ENCODE measurements at places on chromosomes 7 and 10.

- DNase-seq: no peak
Observed at GRCh38 chr7:144038887-144039286, 9.9 kb upstream of the OR2A5 start.

DNA sequence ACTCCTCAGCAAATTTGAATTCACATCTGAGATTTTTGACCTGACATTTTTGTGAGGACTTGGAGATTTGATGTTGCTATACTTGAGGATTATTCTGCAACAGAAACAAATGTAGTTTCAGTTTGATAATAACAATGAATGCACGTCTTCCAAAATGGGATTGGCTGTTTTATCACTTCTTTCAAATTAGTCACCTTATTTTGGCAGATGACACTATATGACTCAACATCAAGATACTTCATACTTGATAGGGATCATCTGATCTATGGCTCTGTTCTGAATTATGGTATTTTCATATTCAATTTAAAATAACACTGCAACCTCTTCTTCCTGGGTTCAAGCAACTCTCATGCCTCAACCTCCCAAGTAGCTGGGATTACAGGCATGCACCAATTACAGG is 24.2 kb downstream of the ARL5B start:
- no peak for DNase-seq

DNA sequence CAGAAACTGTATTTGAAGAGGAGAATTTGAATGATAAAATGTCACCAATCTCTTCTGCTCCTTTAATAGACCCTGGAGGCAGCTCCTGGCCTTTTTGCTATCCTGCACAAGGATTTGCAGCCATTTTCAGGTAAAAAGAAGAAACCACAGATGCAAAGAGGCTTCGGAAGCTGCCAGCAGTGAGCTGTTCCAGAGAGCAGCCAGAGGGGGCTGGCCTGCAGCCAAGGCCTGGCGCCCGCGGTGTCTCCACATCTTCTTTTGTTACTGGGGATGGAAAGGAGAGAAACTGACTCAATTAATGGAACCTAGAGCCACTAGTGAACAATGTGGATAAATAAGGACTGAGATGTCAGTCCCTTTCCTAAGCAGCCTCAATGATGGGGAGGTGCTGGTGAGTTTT is 23.9 kb upstream of the GPR26 start:
- no peak for DNase-seq

DNA sequence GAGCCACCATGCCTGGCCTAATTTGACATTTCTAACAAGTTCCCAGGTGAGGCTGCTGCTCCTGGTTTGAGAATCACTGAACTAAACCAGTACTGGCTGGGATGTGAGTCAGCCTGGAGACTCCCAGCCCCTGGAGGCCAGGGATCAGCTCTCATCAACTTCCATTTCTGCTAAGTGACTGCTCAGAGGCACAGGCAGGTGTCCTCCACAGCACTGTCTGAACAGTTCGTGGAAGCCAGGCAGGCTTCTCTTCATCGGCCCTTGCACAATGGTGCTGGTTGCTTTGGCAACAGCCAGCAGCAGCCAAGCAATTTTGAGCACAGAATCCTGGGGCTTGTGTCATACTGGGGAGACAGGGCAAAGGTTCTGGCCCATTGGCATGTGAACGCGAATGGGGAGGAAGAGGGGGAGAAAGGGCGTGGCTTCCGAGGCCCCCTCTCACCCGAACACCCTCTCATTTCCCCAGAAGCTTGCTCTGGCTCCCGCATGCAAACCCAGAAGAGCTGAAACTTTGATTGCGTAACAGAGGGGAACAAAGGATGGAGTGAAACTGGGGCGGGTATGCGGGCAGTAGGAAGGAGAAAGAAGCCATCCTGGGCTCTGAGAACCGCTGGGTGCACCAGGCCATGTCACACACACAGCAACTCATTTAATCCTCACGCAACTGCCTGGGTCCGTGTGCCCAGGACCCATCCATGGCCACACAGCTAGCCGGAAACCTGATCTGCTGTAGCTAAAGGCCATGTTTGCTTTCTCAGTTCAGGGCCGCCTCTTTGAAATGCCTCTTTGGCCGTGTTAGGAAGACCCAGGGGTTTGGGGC is 9.0 kb upstream of the POR start:
- DNase-seq: no peak

GRCh38 chr7:129401228-129401966 is 32.8 kb upstream of the STRIP2 start:
- no peak for DNase-seq

DNA sequence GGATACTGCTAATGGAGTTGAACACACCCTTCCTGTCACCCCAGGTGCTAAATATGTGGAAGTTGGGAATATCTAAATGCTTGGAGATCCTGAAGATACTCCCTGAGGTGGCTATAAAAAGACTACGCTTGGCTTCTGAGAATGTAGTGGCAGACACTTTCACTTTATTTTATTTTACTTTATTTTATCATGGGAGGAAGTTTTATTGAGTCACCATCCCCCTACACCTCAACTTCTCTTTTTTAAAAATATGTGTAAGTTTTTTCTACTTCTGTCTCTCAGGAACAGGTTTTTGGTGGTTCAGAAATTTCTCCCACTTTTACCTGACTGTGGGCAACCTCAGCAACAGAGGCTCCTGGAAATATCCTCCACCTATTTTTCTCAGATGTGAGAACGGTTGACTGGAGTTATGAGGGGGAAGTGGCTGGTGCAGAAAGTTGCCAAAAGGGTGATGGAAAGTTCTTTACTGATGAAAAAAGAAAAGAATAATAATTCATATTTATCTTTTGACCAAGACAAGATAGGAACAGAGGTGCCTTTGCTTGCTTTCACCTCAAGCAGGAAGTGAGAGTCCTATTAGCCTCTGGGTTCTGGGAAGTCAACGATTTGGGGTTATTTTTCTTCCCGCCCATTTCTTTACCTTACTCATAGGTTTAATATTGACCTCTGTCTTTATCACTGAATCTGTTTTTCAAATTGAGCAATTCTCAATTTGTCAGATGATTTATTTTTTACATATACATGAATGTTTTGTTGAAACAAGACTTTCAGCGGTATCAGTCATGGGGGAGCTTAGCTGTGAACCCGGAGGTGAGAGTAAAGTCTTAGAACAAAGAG is 103.6 kb downstream of the AHR start:
- peak; percentile 35 for DNase-seq

DNA sequence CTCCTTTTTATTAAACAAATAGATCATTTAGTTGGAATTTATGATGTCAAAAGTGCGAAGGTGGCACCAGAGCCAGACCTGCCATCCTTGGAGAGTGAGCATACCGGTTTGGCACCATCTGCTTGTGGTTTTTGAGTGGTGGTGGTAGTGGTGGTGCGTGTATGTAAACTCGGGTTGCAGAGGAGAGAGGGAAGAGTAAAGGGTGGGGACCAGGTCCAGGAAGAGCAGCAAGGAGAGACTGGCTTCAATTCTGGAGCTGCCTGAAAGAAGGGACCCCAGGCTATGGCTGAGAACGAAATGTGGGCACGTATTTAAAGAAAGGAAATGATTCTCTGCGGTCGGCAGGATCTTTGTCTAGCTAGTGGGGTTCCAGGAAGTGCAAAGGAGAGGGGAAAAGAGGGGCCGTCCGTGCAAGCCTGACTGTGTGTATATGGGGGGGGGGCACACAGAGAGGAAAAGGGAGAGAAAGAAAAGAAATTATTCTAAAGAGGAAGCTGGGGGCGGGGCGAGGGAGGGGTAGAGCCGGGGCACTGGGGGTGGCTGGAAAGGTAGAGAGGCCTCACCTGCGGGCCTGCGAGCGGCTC is 448 bp upstream of the GOLGA7B start:
- DNase-seq: no peak

DNA sequence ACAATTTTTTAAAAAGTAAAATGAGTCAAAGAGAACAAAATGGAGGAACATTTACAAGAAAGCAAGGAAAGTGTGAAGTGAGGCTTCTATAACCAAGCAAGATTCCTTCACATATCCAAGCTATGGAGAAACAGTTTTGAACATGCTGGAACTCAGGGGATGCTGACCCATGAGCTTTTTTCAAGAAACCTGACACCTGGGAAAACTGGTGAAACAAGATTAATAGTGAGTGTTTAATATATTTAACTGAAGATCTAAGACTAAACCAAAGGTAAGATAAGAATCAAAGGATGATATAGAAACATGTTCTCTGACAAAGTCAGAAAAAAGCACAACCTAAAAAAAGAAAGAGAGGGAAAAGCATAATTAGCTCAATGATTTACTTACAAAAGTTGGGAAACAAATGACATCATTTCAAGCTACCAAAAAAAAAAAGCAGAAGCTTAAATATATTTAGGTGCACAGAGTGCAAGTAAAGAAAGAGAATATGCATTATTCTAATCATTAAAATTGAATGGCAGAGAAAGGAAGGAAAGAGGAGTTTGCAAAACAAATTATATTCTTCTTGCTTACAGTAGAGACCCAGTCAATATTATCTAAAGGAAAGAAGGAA is 24.9 kb downstream of the C7orf25 start:
- DNase-seq: no peak

DNA sequence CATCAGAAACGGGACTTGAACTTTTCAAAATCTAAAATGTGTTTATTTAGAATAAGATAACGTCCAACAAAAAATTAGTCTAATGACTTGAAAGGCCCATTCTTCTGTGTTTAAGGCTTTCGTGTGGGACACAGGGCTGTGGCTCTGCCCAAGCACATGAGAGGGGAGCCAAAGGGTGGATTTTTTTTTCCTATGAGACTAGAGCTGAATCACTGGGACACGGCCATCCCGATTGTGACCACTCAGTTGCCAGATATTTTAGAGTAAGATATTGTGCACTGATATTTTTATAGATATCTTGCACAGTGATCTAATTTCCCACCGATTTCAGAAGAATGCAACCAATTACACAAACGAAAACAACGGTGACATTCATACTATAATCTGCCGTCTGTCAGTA is 99.9 kb downstream of the ANK3 start:
- no peak for DNase-seq

- no peak for DNase-seq
Observed at GRCh38 chr7:141456298-141456697, 94.9 kb upstream of the AGK start.

- DNase-seq: no peak
Observed at GRCh38 chr7:124515106-124515830, 250.3 kb downstream of the GPR37 start.

GRCh38 chr10:49611166-49611815 is 1.2 kb downstream of the SLC18A3 start:
- DNase-seq: no peak

DNA sequence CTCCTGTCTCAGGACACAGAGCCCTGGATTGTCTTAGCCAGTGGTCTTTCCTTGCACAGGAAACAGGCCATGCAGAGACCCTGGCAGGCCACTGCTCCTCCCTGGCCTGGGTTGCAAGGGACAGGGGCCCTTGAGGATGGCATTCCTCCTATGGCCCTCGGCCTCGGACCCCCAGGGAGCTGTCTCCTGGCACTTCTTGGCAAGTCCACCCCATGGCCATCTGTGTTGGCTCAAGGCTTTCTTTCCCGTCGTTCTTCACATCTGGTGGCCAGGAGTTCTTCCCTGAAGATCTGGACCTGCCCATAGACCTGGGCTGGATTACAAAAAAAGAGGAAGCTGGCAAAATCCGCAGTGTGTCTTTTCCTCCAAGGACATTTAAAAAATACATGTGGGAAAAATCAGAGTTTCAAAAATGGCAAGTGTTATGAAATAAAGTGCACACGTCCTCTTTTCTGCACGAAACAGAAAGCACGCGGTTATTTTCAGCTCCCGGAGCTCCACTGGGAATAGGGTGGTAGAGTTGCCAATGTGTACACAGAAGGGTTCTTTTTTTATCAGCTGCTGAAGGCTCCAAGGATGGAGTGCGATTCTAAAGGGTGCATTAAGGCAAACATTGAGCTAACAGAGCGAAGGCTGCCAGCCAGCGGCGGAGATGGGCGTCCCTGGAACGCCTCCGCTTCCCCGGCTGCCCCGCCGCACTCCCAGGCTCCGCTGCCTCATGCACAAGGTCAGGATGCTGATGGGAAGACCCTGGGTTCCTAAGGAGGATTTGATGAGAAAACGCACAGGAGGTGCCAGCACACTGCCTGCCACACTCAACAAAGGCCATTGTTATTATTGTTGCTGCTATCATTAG is 62.8 kb upstream of the FAM20C start:
- no peak for DNase-seq

- DNase-seq: no peak
Observed at GRCh38 chr7:150489782-150490181, 24.9 kb upstream of the GIMAP7 start.

GRCh38 chr10:61286686-61287085 is 166.5 kb downstream of the TMEM26 start:
- DNase-seq: peak; percentile 39

DNA sequence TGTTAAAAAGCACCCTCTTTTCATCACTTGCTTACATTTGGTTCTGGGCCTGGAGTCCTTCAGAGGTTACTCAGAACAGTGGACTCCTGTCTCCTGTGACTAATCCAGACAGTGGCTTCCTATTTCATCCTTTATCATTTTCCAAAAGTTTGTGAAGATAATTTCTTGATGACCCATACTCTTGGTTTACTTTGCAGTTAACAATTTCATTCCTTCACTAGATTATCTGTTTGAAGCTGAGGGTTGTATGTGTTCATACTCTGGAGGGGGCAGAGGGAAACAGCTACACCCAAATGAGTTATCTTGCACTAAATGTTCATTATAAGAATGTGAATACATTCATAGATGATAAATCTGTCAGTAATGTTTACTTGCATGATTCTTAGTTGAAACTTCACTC is 124.7 kb downstream of the ZNF248 start:
- no peak for DNase-seq

DNA sequence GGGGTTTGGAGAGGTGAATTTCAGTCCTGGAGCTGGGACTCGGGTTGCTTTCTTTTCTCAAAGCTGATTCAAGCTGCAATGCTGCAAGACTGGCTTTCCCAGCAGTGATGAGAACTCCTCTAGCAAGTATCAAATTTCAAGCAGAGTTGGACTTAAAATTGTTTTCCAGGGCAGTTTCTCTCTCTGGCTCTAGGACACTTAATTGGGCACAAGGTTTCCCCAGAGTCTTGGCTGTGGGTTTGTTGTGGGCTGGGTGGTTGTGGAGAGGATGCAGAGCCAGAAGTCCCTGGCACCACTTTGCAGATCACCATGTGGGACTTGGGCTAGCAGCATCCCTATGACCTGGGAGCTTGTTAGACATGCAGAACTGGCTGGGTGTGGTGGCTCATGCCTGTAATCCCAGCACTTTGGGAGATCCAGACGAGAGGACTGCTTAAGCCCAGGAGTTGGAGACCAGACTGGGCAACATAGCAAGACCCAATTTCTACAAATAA is 16.8 kb downstream of the AKR1B15 start:
- DNase-seq: no peak

GRCh38 chr7:119842786-119843185 is 430.2 kb upstream of the KCND2 start:
- DNase-seq: no peak

GRCh38 chr10:62076891-62077290 is 175.4 kb downstream of the ARID5B start:
- DNase-seq: no peak

GRCh38 chr10:16986082-16986405 is 143.6 kb downstream of the CUBN start:
- no peak for DNase-seq

- no peak for DNase-seq
Observed at GRCh38 chr10:11586170-11586569, 25.3 kb downstream of the USP6NL start.

Measured in GM10248 (cell line).